Colonic mucosa (tissue), 4 donors: ENCODE measurements at places on chromosomes 2 and 18. TPM values are rescaled to one million over a fixed set of nuclear protein-coding genes. Genes with fewer than 3 reads are reported as not detected.

The SERPINB13 gene
- total RNA-seq, result not detected

The DTNA gene
- 7.5 TPM for total RNA-seq

The TEX44 gene
- total RNA-seq, result not detected

- H3K36me3 ChIP-seq, result no peaks in the 10 kb centered on the region
- H3K27ac ChIP-seq, result no peak overlapping the region
- no peak overlapping the region for H3K4me3 ChIP-seq
- no peak for DNase-seq
Observed at GRCh38 chr2:239538357-239539052, 137.7 kb upstream of the HDAC4 start.

DNA sequence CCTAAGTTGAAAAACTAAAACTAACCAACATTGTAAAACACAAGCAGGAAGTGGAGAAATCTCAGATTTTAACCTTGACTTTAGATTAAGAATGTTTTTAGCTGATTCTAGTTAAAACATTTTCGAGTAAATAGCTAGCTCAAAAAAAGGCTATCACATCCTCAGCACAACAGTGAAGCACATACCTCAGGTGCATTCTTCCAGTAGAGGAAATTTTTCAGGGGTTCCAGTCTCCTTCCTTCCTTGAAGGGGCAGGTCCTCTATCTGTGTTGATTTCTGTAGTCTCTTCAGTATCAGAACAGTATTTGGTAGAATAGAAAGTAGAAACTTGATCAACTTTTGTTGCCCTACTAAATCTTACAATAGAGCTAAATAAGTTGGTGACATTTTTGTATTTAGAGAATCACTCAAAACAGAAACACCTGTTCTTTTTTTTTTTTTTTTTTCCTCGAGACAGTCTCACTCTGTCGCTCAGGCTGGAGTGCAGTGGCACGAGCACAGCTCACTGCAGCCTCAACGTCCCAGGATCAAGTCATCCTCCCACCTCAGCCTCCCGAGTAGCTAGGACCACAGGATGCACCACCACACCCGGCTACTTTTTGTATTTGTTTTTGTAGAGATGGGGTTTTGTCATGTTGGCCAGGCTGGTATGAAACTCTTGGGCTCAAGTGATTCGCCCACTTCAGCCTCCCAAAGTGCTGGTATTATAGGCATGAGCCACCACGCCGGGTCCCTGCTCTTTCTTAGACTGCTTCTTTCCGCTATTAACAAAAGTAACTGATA lies 6.9 kb upstream of the GPR155 start:
- no peak overlapping the region for H3K4me3 ChIP-seq
- DNase-seq, result no peak
- H3K27me3 ChIP-seq, result no peaks in the 10 kb centered on the region
- no peaks in the 10 kb centered on the region for H3K4me1 ChIP-seq
- H3K36me3 ChIP-seq, result no peaks in the 10 kb centered on the region

GRCh38 chr2:45567288-45567963 lies 43.6 kb downstream of the SRBD1 start:
- DNase-seq, result no peak
- peak overlapping the region; percentile 13 for H3K4me3 ChIP-seq
- H3K4me1 ChIP-seq, result no peaks in the 10 kb centered on the region
- H3K36me3 ChIP-seq, result no peaks in the 10 kb centered on the region
- no peaks in the 10 kb centered on the region for H3K27me3 ChIP-seq

- H3K4me3 ChIP-seq, result no peak overlapping the region
- no peak for DNase-seq
- no peaks in the 10 kb centered on the region for H3K4me1 ChIP-seq
- no peaks in the 10 kb centered on the region for H3K36me3 ChIP-seq
- H3K27me3 ChIP-seq, result no peaks in the 10 kb centered on the region
- no peak overlapping the region for H3K27ac ChIP-seq
Observed at GRCh38 chr2:92074549-92074898, 2796.7 kb upstream of the TEKT4 start.

GRCh38 chr2:153477636-153478288 lies 800 bp downstream of the RPRM start:
- no peak overlapping the region for H3K27ac ChIP-seq
- no peaks in the 10 kb centered on the region for H3K36me3 ChIP-seq
- H3K4me1 ChIP-seq, result peaks cover 10% of the 10 kb centered on the region
- no peak for DNase-seq
- H3K4me3 ChIP-seq, result peak overlapping the region; percentile 43

DNA sequence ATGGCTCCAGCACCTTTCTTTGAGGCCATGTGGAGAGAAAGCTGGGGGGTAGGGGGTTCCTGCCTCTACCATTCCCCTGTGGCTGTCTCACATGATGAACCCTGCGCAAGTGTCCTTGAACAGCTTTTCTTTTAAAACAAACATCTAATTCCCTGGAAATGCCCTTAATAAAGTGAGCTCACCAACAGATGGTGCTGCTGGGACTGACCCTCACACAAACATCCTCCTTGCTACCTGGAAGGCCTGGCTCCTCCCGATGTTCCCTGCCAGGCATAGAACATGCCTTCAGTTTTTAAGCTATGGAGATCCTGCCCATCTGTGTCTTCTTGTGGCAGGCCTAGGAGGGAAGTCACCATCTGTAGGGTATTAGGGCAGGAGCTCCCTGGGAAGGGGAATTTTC lies 60.7 kb upstream of the GATA6 start:
- H3K27me3 ChIP-seq, result no peaks in the 10 kb centered on the region
- no peak for DNase-seq
- H3K4me1 ChIP-seq, result no peaks in the 10 kb centered on the region
- no peak overlapping the region for H3K4me3 ChIP-seq

GRCh38 chr2:20065885-20066602 lies 14.6 kb upstream of the LAPTM4A start:
- H3K27me3 ChIP-seq, result no peaks in the 10 kb centered on the region
- no peaks in the 10 kb centered on the region for H3K36me3 ChIP-seq
- peak; percentile 76 for DNase-seq
- no peak overlapping the region for H3K4me3 ChIP-seq
- peak overlapping the region; percentile 56 for H3K27ac ChIP-seq

DNA sequence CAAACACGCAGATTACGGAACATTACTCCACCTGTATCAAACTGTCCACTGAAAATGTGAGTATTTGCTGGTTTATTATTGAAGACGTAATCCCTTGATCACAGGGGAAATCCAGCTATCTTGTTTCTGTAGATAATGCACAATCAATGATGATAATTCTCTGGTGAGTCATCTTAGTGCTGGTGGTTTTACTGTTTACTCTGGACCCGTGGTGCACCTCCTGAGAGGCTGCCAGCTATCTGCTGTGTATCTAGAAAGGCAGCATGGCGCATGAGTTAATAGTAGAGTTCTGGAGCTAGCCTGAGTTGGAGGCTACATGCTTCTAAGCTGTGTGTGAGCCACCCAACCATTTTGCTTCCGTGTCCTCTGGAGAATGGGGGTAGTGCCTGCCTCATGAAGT lies 6.5 kb downstream of the NCAPH start:
- no peak overlapping the region for H3K4me3 ChIP-seq
- no peaks in the 10 kb centered on the region for H3K4me1 ChIP-seq
- peak overlapping the region; percentile 9 for H3K27ac ChIP-seq
- no peaks in the 10 kb centered on the region for H3K36me3 ChIP-seq
- DNase-seq, result no peak

- no peak overlapping the region for H3K27ac ChIP-seq
- no peaks in the 10 kb centered on the region for H3K27me3 ChIP-seq
- H3K4me1 ChIP-seq, result no peaks in the 10 kb centered on the region
Observed at GRCh38 chr2:195677884-195678283, 20.9 kb downstream of the SLC39A10 start.

DNA sequence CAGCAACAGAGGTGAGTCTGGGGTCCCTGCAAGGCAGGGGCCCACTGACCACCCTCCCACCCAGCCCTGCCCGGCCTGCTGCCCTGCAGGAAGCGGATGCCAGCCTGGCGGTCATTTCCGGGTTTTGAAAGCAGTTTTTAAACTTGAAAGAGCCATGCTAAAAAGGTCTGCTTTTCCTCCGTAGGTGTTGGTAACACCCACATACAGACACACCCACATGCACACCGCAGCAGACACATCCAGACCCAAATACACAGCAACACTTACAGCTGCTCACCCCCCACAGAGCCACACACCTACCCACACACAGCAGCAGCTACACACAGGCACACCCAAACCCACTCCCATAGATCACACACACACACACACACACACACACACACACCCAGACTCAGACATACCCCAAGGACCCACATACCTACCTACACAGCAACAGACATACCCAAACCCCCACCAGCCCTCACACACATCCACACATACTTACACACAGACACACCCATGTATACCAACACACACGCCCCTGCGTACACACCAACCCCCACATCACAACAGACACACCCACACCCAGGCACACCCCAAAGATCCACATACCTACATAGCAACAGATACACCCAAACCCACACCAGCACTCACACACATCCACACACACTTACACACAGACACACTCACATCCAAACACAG lies 7.6 kb downstream of the ZFP36L2 start:
- H3K4me3 ChIP-seq, result peak overlapping the region; percentile 88
- no peaks in the 10 kb centered on the region for H3K36me3 ChIP-seq
- peak; percentile 87 for DNase-seq
- peak overlapping the region; percentile 97 for H3K27ac ChIP-seq
- H3K4me1 ChIP-seq, result peaks cover 12% of the 10 kb centered on the region

DNA sequence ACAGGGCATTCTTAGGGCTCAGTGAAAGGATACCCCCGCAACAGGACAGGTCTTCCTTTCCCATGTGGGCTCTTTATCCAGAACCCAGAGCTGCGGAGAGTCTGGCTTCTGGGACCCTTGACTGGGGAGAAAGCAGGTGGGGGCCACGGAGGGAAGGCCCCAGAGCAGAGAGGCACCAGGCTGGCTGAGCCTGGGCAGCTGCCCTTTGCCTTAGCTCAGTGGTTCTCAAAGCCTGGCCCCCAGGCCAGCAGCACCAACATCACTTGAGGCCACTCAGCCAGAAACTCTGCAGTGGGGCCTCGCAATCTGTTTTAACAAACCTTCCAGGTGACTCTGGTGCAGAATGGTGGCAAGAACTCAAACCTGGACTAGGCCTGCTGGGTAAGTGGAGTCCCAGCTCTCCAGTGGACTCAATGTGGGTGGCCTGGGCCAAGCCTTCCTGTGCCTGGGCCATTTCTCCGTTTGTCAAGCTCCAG lies 1.6 kb upstream of the TMEM37 start:
- H3K27me3 ChIP-seq, result no peaks in the 10 kb centered on the region
- no peak overlapping the region for H3K4me3 ChIP-seq
- H3K36me3 ChIP-seq, result no peaks in the 10 kb centered on the region
- H3K27ac ChIP-seq, result peak overlapping the region; percentile 25
- no peak for DNase-seq
- peaks cover 5% of the 10 kb centered on the region for H3K4me1 ChIP-seq

- no peak overlapping the region for H3K27ac ChIP-seq
- no peaks in the 10 kb centered on the region for H3K36me3 ChIP-seq
- DNase-seq, result no peak
- H3K27me3 ChIP-seq, result no peaks in the 10 kb centered on the region
- no peak overlapping the region for H3K4me3 ChIP-seq
- H3K4me1 ChIP-seq, result no peaks in the 10 kb centered on the region
Observed at GRCh38 chr2:61807036-61807757, 46.7 kb downstream of the FAM161A start.

DNA sequence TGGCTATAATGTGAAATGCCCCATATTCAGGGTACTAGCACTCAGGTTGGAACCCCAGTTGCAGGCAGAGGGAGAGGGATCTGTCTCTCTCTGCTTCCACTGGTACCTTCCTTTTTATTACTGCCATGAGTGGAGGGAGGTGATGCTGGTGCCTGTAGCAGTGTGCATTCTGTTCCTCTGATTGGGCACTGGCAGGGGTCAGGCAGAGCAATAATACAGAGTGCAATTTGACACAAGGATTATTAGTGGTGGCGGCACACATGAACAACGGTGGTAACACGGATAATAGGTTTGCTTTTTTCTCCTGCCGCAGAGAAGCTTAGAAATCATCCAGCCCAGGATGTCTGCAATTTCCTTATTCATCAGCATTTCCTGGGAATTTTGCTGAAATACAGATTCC lies 525.7 kb downstream of the SLC4A3 start:
- no peak overlapping the region for H3K27ac ChIP-seq
- H3K4me3 ChIP-seq, result no peak overlapping the region
- no peak for DNase-seq
- no peaks in the 10 kb centered on the region for H3K27me3 ChIP-seq
- H3K36me3 ChIP-seq, result no peaks in the 10 kb centered on the region
- H3K4me1 ChIP-seq, result no peaks in the 10 kb centered on the region

DNA sequence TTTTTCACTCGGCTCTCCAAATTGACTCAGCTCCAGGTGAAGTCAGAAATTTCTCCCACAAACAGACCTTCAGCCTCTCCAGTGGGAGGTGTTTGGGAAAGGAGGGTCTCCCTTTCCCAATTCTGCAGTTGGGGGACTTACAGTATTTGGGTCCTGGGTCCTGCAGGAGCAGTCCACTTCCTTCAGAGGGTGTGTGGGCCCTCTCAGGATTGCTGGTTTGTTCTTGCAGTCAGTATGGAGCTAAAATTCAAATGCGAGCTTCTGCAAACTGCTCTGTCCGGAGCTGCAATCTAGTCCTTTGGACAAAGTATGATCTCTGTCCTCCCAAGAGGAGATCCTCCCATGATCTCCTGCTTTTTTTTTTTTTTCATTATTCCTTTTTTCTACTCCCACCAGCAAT lies 87.9 kb upstream of the MSTN start:
- no peaks in the 10 kb centered on the region for H3K27me3 ChIP-seq
- no peak overlapping the region for H3K27ac ChIP-seq
- H3K4me3 ChIP-seq, result no peak overlapping the region
- DNase-seq, result no peak
- H3K36me3 ChIP-seq, result no peaks in the 10 kb centered on the region

DNA sequence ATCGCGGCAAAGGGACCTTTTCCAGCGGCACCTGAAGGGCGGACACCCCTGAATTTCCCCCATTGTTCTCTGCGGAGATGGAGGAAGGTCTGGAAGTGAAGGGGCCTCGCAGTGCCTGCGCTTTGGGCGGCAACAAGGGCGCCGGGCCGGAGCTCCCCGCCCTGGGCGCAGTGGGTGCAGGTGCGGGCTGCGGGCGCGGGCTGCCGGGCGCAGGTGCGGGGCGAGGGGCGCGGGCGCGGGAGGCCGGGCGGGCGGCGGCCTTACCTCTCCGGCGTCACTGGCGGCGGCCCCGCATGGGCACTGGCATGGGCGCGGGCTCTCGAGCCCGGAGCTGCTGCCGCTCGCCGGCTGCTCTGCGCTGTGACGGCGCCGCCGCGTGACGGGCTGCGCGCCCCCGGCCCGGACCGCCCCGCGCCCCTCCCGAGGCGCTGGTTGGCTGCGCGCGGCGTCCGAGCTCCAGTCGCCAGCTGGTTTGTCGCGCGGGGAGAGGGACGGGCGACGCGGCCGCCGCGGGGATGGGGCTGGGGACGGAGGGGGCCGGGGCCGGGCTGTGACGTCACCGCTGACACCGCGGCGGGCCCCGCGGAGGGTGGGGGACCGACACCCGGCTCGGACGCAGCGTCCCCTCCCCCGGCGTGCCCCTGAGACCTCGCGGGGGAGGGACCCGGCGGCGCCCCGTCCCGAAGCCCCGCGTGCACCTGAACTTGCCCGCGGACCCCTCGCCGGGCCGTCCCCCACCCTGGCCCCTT lies at the start of gene KIF1A:
Gene KIF1A, minus strand, starts transcription at position 362 of the 749 bp plus-strand sequence. CDS start 22,467 bp downstream, outside the sequence.
- H3K36me3 ChIP-seq, result no peaks in the 10 kb centered on the region
- H3K27me3 ChIP-seq, result peaks cover 54% of the 10 kb centered on the region
- H3K27ac ChIP-seq, result no peak within 1 kb of the TSS
- H3K4me3 ChIP-seq, result no peak within 1 kb of the TSS

- H3K27ac ChIP-seq, result peak overlapping the region; percentile 46
- H3K36me3 ChIP-seq, result no peaks in the 10 kb centered on the region
- no peaks in the 10 kb centered on the region for H3K27me3 ChIP-seq
- no peak overlapping the region for H3K4me3 ChIP-seq
- no peaks in the 10 kb centered on the region for H3K4me1 ChIP-seq
Observed at GRCh38 chr2:55120634-55121359, 70.5 kb upstream of the RTN4 start.
